Activated CD8-positive, alpha-beta memory T cell treated with anti-CD3 and anti-CD28 coated beads, Interleukin-2, amount 10 ng/mL, durations not matched to agents 7 days and 5 days (primary cell): ENCODE measurements at places on chromosomes 6 and 20. TPM values are rescaled to one million over a fixed set of nuclear protein-coding genes. Genes with fewer than 3 reads are reported as not detected.

Gene PXT1
- total RNA-seq: not detected

Gene KIF25
- total RNA-seq: not detected

- no peaks in the 10 kb centered on the region for H3K4me1 ChIP-seq
- H3K27me3 ChIP-seq: peaks cover 4% of the 10 kb centered on the region
- no peak overlapping the region for H3K27ac ChIP-seq
- DNase-seq: no peak
These were observed 147.6 kb downstream of the KIF6 start for GRCh38 chr6:39577446-39578165.

DNA sequence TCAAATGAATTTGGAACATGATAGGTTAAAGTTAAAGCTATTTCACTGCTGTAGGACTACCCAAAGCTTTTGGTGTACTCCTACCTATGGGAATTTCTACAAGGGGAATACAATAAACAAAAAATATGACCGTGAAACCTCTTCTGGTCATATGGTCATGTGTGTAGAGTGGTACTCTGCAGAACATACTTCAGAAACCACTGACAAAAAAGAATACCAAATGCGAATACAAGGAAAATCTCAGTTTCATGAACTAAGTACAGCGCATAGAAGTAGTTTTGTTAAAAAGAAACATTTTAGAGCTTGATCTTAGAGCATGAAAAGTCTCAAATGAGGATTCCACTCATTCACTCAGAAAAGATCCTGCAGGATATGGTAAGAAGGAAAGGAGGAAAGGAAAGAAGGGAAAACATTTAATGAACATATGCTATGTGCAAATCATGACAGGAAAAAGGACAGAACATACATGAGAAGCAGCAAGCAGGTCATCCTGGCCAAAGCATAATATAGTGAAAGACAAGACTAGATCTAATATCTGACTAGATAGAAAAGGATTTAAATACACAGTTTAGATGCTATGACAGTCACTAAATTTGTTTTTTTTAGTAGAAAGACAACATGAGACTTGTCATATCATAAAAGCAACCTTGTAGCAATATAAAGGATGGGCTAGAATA is 36.5 kb downstream of the SNX14 start:
- DNase-seq: no peak
- H3K36me3 ChIP-seq: peaks cover 40% of the 10 kb centered on the region
- no peaks in the 10 kb centered on the region for H3K27me3 ChIP-seq
- H3K4me3 ChIP-seq: no peak overlapping the region

- H3K4me3 ChIP-seq: no peak overlapping the region
- DNase-seq: no peak
- H3K27me3 ChIP-seq: no peaks in the 10 kb centered on the region
- H3K27ac ChIP-seq: no peak overlapping the region
- H3K4me1 ChIP-seq: no peaks in the 10 kb centered on the region
These were observed 298.9 kb upstream of the BMP2 start for GRCh38 chr20:6468423-6469116.

Gene LY86
- total RNA-seq: 1.7 TPM

- no peaks in the 10 kb centered on the region for H3K4me1 ChIP-seq
- no peak for DNase-seq
- no peak overlapping the region for H3K4me3 ChIP-seq
- H3K27me3 ChIP-seq: no peaks in the 10 kb centered on the region
- no peak overlapping the region for H3K27ac ChIP-seq
These were observed 239.8 kb downstream of the PTPRT start for GRCh38 chr20:42949950-42950349.

DNA sequence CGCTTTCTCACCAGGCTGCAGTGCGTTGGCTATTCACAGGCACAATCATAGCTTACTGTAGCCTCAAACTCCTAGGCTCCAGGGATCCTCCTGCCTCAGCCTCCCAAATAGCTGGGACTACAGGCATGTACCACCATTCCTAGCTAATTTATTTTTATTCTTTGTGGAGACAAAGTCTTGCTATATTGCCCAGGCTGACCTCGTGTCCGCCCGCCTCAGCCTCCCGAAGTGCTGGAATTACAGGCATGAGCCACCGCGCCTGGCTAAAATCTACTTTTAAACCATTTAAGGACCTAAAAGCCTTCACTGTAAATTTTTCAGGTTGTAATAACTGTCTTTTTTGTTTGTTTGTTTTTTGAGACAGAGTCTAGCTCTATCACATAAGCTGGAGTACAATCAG is 15.2 kb downstream of the SAMHD1 start:
- H3K4me3 ChIP-seq: no peak overlapping the region
- DNase-seq: no peak
- no peaks in the 10 kb centered on the region for H3K27me3 ChIP-seq
- peaks cover 42% of the 10 kb centered on the region for H3K4me1 ChIP-seq
- peaks cover 61% of the 10 kb centered on the region for H3K36me3 ChIP-seq
